ENCODE measurements at places on chromosomes 7 and 10.

- no peak for DNase-seq
Measured at GRCh38 chr10:129694691-129695243, 227.7 kb downstream of the MGMT start.

DNA sequence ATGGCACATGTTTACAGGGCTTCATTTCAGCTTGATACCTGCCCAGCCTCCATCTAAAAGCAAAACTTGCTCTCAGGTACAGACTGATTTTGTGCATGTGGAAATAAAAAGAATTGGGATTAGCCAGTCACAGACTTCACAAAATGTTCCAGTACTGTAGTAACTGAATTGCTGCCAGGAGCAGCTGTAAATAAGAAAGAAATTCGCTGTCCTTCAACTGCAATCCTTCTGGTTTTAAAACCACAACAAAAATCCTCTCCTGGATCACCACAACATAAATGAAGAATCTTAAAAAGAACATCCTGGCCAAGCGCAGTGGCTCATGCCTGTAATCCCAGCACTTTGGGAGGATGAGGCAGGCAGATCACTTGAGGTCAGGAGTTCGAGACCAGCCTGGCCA is 3.9 kb upstream of the MIOS start:
- DNase-seq = no peak

DNA sequence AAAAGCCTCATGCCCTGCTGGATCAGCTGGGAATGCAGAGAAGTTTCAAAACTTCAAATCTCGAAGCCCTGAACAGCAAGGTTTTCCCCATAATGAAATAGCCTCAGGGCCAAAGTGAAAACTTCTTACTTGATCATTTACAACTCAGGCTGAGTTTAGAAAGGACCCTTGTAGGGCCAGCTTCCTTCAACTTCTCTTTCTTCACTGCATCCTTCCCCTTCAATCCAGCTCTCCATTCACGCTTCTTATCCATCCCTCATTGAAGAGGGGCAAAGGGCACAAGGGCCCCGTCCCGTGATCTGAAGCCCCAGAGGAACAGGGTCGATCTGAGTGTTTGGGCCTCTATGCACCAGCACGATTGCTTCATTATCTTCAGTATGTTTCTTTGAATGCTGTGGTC is 392.2 kb upstream of the CELF2 start:
- no peak for DNase-seq

- DNase-seq = no peak
Measured at GRCh38 chr7:13827716-13828115, 161.8 kb downstream of the ETV1 start.

DNA sequence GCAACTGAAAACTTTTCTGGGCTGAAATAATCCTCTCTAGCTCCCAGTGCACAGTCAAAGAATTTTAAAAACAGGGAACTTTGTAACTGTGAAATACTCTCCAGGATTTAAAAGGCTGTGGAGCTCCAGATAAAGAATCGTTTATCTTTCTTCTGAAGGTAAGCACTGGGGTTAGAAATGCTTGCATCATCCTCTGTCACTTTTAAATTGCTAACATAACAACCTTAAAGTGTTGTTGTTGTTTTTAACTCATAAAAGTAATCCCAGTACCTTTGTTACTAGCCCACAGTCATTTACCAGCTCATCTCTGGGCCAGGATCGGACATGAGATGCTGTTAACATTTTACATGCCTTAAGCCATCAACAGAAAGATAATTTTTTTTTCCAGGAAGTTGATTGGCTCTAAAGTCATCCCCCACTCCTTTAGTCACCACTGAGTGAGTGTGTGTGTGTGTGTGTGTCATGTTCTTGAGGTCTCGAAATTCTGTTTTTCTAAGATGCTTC is at the start of gene SLC39A12:
TSS of gene SLC39A12 (plus strand) at position 51 of the 504 bp plus-strand sequence. CDS start 1,359 bp downstream, outside the sequence.
- DNase-seq = no peak

DNA sequence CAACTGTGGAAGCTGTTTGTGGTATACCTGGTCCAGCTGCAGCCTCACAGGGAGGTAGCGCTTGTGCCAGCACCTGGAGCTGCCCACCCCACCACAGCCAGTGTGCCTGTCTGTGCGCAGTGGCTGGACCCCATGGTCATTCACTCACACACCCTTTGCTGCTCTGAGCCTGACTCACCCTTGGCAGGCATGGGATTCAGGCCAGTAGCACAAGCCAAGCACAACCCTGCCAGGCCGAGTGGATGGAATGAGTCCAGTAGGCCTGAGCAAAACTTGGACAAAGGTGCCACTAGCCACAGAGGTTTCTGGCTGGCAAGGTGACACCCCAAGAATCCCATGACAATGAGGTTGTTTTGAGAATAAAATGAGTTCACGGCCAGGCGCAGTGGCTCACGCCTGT is 19.0 kb downstream of the RBM48 start:
- no peak for DNase-seq

DNA sequence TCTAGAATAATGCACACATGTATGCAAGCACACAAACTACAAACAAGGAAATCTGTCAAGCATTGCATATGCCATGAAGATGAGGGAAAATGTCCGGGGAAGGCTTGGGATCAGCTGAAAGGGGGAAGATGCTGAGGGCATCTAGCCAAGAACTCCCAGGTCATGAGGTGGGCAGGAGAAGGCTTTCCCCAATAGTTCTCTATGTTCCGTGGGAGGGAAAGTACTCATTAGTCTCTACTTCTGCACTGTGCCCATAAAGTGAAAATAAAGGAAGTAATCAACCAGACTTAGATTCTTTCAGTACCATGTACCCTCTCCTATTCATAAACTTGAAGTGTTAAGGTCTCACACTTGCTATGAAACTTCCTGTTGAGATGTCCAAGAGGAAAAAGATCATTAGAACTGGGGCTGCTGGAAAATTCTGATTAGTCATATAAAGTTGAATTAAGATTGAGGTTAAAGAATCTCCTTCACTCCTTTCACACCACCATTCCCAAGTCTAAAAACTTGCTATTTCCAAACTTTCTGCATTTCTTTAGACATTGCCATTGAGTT is 17.1 kb upstream of the LIPF start:
- no peak for DNase-seq

DNA sequence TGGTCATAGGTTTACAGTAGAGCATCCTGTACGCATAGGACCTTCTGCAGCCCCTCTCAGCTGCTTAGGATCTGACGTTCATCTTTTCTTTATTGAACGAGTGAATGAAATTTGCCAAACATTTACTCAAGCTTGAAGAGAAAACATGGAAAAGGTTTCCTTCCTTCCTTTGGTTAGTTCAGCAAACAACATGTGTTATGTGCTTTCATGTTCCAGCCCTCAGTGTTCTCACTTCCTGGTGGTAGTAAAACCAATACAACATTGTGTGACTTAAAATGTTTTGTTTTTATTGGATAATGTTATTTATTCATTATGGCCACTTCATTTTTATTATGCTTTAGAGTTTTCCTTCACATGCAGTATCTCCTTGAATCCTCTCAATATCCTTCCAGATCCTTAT is 1.4 kb upstream of the CDCA7L start:
- DNase-seq = no peak

DNA sequence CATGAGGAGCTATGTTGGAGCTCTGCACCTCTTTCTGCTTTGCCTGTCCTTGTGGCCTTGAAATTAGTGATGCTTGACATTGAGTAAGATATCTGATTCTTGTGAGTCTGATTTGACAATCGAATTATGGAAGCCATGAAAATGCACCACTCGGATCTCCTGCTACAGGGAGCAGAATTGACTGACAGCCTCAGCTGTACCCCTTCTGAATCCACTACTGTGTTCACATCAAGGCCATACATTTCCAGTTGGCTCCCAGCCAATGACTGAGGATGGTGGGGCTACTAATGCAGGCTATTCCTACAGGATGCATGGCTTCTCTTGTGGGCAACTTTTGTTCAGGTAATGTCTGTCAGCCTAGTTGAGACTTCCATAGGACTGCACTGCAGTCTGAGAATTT is 321.9 kb downstream of the REEP3 start:
- DNase-seq = no peak

- no peak for DNase-seq
Measured at GRCh38 chr10:22346096-22346661, 883 bp downstream of the SPAG6 start.

GRCh38 chr7:8126601-8127167 is 135.3 kb downstream of the ICA1 start:
- no peak for DNase-seq

DNA sequence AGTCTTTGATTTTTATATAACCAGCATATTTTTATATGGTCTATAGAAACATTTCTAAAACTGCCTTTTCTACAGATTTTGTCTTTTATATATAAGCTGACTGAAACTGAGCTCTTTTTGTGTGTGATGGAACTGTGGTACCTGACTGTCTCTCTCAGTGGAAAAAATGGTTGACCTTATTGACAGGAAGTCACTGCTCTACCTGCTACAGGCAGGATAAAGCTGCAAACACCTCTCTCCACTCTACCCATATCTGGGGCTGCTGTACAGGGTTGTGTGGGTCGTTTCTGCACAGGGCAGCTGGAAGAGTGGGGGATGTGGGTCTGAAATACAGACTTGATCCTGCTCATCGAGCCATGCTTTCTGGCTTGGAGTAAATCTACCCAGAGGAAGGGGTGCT is 48.5 kb downstream of the BBS9 start:
- no peak for DNase-seq

DNA sequence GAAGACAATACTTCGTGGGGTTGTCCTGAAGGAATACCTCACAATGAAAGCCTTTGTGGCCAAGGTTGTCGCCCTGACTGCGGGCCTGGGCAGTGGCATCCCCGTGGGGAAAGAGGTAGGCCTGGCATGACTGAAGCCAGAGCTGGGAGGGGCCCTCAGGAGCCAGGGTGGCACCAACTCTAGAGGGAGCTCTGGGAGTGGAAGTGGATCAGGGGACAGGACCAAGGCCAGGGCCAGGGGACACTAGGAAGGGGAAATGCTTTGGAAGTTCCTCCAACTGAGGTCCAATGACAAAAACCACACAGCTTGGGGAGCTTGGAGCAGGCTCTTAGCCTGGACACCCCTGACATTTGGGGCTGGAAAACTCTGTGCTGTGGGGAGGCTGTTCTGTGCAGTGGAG is 5.8 kb downstream of the CLCN1 start:
- no peak for DNase-seq

- DNase-seq = no peak
Measured at GRCh38 chr7:104444017-104444416, 115.6 kb downstream of the LHFPL3 start.

- no peak for DNase-seq
Measured at GRCh38 chr7:8249121-8249520, 12.8 kb downstream of the ICA1 start.

DNA sequence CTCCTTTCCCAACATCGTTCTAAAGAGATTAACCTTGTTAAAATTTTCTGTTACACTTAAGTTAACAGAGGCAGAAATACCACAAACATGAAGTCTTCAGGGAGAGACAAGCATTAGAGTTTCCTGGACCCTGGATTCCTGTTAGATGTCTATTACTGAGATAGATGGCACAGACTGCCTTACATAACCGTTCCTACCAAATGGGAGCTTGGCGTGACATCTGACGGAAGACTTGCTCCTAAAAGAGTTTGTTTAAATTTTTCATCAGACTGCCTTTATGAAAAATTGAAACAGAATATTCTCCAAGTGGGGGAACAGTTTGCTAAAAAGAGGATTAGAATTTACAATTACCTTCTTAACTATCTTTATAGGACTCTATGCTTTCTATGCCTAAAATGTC is 22.7 kb downstream of the ANK3 start:
- no peak for DNase-seq

- no peak for DNase-seq
Measured at GRCh38 chr10:127267442-127267841, 71.1 kb upstream of the INSYN2A start.

DNA sequence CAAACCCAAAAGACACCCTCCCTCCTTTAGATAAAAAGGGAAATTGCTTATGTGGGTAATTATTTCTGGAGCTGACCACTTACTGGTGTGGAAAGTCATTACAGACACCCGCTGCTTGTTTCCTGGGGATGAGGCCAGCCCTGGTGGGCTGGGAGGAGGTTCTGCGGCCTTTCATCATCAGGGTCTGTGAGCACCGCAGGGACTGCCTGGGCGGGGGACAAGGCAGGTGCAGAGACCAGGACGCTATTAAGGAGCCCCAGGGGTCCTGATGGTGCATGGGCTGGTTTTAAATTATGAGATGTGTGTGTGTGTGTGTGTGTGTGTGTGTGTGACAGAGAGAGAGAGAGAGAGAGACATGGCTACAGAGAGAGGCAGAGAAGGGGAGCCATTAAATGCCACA is 171.2 kb downstream of the DNAJB6 start:
- DNase-seq = no peak

- no peak for DNase-seq
Measured at GRCh38 chr7:23072048-23072447, 33.5 kb upstream of the KLHL7 start.

- no peak for DNase-seq
Measured at GRCh38 chr7:26329520-26330255, 38.0 kb downstream of the SNX10 start.

- DNase-seq = no peak
Measured at GRCh38 chr10:86652361-86653202, 1.8 kb upstream of the OPN4 start.

DNA sequence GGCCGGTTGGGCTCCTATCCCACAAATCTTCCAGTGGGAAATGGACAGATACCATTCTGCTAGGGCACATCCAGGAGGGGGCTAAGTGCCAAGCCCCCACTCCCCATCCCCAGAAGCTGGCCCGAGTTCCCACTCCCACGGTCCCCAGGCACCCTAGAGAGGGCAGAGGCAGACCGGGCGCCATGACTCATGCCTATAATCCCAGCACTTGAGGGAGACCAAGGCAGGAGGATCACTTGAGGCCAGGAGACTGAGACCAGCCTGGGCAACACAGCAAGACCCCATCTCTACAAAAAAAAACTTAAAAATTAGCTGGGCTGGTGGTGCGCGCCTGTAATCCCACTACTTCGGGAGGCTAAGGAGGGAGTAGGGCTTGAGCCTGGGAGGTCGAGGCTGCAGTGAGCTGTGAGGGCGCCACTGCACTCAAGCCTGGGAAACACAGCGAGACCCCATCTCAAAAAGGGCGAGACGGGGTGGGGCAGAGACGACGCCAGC is 870 bp downstream of the GNA12 start:
- DNase-seq = no peak

DNA sequence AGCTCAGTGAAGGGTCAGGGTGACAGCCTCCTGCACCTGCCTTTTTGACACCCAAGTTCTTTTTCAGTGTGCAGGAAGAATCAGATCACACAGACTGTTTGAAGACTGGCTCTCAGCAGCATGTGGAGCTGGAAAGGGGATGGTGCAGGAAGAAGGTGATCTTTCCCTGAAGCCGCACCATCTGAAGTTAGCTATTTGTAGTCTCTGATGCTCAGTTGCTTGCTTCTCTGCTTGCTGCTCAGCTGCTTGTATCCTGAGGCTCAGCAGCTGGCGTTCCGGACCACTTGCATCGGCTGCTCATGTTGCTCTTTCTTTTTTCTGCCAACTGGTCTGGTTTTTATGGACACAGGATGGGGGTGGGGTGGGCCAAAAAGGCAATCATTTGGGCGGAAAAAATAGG is 15.8 kb upstream of the DNMBP start:
- DNase-seq = no peak

- no peak for DNase-seq
Measured at GRCh38 chr7:158910254-158911053, 54.1 kb downstream of the DYNC2I1 start.

- no peak for DNase-seq
Measured at GRCh38 chr7:11831736-11832495, at the start of gene THSD7A. TSS of gene THSD7A (minus strand) at chr7:11832198. CDS start at chr7:11831946, 252 bp downstream.

- no peak for DNase-seq
Measured at GRCh38 chr7:55237156-55237893, 127.8 kb upstream of the LANCL2 start.

GRCh38 chr10:24894728-24895127 is 57.7 kb downstream of the PRTFDC1 start:
- DNase-seq = no peak

GRCh38 chr10:49139846-49140195 is 6.0 kb upstream of the FAM170B start:
- no peak for DNase-seq

Data from stimulated activated CD8-positive, alpha-beta memory T cell treated with anti-CD3 and anti-CD28 coated beads, Interleukin-7, amount 100 ng/mL, for 48 hours (primary cell).